Activated T-cell treated with anti-CD3 and anti-CD28 coated beads for 1 hour (primary cell): ENCODE measurements at places on chromosomes 2 and 18.

- DNase-seq, result no peak
Measured at GRCh38 chr2:104836265-104836664, 17.6 kb upstream of the POU3F3 start.

DNA sequence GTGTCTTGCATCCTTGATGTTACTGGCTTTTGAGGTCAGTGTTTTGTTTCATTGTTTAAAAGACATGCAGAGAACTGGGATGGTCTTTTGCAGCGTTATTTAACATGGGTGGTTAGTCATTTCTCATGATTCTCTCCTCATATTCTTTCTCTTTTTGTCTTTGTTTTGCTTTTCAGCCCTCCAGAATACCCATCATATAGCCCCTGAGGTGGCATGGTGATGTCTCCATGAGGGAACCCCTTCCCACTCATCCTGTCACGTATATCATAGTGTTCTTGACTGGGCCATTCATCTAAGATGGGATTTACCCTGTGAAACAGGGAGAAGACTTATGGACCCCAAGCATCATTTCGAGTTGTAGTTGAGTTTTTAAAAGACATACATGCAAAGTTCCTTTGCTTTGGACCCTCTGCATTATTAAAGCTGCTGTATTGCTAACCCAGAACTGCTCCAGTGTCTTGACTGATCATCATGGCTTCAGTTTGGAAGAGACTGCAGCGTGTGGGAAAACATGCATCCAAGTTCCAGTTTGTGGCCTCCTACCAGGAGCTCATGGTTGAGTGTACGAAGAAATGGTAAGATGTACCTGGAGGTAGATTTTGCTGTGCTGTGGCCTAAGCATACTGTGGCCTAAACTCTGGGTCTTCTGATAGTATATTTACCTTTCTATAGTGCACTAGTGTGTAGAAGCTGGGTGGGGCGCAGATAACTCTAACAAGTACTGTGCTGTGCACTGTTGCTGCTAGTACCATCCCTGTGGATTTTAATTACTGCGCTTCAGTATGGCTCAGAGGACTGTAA is 1.4 kb downstream of the EHBP1 start:
- no peak for DNase-seq

DNA sequence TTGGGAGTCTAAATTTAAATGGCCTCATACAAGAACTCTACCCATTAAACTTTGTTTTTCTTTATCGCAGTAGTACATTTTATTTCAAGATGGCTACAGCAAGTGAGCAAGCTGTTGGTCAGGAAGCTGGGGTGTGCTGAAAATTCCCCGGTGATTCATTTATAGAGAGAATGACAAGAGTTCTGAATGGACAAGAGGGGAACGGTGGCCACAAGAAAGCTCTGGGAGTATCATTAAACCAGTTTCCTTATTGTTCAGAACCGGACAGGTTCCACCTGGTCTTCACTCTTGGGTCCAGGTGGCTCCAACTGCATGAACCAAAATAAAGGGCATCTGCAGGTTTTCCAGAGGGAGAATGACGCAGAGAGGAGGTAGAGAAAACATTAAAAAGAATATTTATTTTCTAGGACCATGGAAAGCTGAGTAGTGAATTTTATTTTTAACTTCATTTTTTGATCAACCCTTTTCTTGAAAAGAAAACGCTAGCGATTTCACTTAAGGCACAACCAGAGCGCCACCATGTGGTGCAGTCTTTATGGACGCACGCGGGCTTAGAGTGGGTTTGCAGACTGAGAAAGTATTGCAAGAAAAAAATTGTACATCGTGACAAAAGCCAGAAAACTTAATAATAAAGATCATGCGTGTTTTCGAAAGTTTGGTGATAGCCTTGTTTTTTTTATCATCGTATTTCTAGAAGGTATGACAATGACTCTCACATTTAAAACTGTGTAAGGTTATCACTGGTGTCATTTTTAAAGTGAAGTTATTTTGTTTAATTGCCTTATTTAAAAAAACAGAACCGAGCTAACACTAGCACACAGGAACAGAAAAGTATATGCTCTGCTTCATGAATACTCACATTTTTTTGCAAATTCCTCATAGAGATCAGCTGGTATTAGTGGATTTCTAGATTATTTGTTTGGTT is 97.9 kb upstream of the NOL4 start:
- DNase-seq, result no peak

GRCh38 chr2:178205853-178206521 is 11.7 kb downstream of the OSBPL6 start:
- DNase-seq, result no peak

DNA sequence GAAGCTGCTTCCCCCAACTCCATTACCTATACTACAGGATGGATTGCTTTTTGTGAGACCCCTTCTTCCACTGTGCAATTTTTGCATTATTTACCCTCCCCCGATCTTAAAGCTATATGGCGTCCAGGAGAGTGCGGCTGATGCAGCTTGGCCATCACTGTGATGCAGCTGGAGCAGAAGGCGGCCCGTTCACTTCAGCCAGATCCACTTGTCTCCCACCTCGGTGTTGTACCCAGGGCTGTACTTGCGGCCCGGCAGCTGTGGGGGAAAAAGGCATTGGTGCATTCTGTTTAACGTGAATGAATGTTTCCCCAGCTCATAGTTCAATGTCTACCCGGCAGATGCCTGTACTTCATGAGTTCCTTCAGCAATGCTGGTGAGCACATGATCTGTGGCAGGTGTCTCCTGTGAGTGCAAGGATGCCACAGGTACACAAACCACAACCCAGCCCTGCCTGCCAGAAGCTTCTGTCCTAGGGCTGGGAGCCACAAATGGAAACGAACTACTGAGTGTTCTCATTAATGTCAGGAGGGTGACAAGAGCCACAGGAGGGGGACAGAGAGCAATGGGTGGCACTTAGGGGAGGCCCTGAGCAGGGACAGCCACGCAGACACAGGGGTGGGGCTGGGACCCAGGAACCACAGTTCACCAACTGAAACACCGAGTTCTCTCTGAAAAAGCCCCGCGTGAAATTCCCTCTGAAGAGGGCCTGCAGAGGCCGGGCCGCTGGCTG is 64.0 kb downstream of the NDUFA10 start:
- DNase-seq, result no peak

GRCh38 chr2:191670076-191670475 is 7.9 kb upstream of the NABP1 start:
- no peak for DNase-seq

DNA sequence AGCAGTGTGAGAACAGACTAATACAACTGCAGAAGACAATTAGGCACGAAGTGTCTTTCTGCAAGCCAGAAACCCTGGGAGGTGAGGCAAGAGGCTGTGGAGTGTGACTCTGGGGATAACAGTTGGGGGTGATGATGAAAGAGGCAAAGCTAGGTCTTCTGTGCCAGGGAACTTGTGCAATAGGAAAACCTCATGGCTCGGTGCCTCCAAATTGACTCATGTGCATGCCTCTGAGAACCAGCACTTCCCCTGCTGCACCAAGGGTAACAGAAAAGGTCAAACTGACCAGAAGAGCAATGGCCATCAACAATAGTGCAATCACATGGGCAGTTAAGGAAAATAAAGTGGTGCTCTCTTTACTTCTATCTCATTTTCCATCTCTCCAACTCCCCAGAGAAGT is 136.4 kb downstream of the SCG2 start:
- no peak for DNase-seq

DNA sequence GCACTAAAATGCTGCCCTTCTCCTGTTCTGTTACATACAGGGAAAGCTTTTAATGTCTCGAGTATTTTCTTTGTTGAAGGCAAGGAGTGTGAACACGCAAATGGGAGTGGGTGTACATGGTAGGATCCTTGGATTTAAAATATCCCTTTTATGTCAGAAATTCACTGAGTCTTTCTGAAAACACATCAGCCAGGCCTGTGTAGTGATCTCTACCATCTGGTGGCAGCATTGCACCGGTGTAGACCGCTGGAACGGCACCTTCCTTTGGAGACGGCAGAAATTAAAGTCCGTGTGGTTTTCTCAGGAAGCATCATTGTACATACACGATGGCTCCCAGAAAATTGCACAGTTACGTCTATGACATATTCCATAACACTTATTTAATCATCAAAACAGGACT is 515.8 kb downstream of the GALR1 start:
- no peak for DNase-seq

DNA sequence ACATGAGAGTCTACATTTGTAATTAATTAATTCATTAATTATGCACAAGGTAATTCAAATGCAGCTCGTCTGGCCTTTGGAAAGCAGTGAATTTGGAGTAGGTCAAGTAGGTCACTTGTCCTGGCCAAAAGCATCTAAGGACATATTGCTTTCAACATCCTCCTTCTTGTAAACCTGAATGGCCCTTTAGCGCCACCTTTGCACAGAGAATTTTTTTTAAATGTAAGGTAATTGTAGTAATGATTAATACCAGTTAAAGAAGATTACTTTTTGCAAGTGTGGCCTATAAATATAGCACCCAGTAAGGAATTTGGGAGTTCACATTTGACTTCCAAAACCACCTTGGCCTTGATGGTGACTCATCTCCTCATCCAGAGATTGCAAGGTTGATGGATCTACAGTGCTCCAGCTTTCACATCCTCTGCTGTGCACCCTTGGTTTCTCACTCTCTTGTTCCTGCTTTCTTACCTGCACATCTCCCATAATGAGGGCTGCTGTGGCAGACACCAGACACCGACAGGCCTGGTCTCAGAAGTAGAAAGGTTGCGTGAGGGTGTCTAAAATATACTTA is 481.7 kb downstream of the TGIF1 start:
- DNase-seq, result no peak

- no peak for DNase-seq
Measured at GRCh38 chr2:88736437-88736836, 45.0 kb downstream of the RPIA start.

- no peak for DNase-seq
Measured at GRCh38 chr2:190050001-190050400, 12.5 kb downstream of the MSTN start.
